NCI-H187 (cell line): ENCODE measurements at places on chromosomes 4 and X.

GRCh38 chrX:133530960-133531359, 115.7 kb upstream of the GPC4 start:
- no peak for DNase-seq

- DNase-seq, result no peak
These were observed 12.8 kb upstream of the GUCY1B1 start for GRCh38 chr4:155745984-155746383.

- DNase-seq, result no peak
These were observed 1703.9 kb upstream of the TENM3 start for GRCh38 chr4:180539284-180539683.

DNA sequence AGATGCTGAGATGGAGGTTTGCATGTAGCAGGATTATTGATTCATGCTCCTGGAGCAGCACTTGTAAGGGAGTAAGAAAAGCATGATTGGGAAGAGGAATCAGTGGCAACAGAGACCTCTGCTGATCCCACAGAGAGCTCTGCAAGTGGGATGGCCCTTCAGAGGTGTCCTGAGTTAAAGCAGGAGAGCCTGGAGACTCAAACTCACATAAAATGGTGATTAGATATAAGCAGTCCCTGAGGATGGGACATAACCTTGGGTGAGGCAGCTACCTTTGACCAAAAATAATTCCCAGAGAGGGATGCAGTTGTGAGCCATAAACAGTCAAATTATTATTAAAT, 25.4 kb upstream of the BMPR1B start:
- DNase-seq, result no peak

GRCh38 chrX:31178064-31178768, 106.4 kb upstream of the FTHL17 start:
- no peak for DNase-seq

GRCh38 chr4:181909368-181909767, 333.8 kb upstream of the TENM3 start:
- DNase-seq, result no peak

DNA sequence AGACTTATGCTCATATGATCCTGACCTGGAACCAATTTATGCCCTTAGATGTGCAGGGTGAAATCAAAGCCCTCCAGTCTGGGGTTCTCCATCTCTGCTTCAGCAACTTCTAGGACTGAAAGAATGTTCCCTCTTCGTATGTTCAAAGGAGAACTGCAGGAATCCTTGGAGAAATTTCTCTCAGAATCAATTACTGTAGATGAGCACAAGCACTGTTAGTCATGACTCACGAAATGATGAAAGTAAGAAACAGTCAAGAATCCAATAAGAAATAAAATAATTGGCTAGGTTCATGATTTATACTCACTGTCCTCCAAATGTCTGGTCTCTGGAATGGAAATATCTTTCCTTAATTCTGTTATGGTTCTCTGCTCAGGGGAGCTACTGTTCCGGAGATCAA, 348.2 kb downstream of the PDGFC start:
- DNase-seq, result no peak

DNA sequence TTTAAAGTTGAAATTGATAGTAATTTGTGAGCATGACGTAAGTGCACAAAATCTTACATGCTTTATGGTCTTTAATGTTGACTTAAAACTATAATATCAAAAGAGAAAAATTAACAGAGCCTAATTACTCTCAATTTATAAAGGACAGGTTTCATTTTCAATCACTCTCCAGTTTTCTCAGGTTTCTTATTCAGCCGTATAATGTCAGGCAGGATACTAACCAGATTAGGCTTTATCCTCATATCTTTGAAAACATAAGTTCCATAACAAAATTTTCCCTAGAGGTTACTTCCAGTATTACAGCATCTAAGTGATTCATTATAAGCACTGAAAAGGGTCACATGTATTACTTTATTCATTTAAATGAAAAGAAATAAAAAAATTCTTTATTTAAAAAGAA, 492.1 kb downstream of the PACRGL start:
- no peak for DNase-seq

GRCh38 chr4:96092151-96092705, 252.3 kb downstream of the PDHA2 start:
- no peak for DNase-seq

- DNase-seq, result no peak
These were observed 56.0 kb upstream of the MID1 start for GRCh38 chrX:10676235-10676957.

DNA sequence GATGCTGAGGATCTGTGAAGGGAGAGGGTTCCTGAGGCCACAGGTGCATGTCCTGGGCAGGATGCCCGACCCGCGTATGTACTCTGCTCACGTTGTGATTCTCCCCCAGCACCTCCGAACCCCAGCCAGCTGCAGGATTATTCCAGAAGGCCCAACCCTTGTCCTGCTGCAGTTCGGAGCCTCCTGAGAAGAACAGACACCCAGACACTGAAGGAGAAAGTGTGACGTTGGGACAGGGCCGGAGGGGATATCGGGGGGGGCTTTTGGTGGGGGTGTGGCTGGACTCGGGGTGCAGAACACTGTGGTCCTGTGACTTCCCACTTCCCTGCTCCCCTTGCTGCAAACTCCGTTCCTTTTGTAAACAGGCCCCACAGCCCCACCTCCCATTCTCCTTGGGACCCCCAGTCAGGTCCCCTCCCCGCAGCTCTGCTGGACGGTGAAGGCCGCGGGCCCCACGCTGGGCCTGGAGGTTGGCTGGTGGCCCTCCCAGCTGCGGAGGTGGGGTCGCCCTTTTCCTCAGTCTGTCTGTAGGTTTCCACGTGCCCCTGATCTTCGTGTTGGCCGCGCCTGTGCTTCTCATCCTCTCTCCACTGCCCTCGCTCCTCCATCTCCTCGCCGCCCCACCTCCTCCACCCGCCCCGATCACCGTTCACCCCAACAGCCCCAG, 83.0 kb upstream of the ADRA2C start:
- DNase-seq, result no peak

- DNase-seq, result no peak
These were observed 410.9 kb downstream of the PDGFC start for GRCh38 chr4:156560701-156561100.

- no peak for DNase-seq
These were observed 7.9 kb downstream of the NDNF start for GRCh38 chr4:121064482-121064881.

DNA sequence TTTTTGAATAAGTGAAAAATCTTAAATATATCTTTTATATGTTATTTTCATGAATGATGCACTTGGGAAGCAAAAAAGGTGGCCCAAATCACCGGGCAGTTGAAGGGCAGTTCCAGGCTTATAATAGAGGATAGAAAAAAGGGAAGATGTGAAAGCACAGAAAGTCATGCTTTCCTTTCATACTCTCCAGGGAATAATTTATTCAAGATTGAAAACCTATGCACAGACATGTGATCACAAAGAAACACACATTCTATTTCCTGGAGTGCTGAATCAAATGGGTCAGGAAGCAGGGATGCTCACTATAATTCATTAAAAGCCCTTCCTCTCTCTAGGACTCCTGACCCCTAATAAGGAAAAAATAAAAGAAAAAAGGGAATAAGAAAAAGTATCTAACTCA, 66.1 kb upstream of the USP38 start:
- no peak for DNase-seq

GRCh38 chr4:150573534-150573933, 8.4 kb upstream of the MAB21L2 start:
- DNase-seq, result no peak

DNA sequence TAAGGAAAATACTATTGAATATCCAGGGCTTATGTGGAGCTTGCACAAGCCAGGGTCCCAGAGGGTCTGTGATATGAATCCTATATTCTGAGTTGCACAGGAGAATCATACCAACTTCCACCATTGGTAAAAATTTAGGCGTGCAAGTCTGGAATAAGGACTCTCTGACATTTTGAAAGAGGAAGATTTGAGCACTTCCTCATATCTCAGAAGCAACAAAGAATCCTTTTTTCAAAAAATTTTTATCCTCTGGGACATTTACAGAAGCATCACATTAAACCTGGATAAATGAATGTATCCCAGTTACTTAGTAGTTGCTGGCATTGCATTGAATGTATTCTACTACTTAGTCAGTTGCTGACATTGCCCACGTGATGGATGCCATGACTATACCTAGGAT, 24.2 kb upstream of the CAMK2D start:
- DNase-seq, result no peak

GRCh38 chr4:148258535-148258934, 183.7 kb downstream of the NR3C2 start:
- no peak for DNase-seq

DNA sequence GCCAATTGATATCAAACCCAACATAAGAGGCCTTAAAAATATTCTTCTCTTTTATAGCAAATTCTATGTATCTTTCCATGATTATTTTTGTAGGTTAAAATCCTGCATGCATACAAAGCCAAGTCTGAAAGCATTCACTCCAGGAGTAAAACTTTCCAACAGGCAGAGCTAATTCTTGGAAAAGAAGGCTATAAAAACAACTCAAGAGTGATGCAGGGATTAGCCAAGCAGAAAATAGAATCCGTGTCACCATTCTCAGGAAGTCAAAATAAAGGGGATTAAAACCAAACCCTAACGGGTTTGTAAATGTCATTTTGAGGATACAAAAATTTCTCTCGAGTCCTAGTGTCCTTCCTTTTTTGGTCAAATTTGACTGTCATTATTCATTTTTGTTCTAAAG, 412.4 kb downstream of the DMD start:
- DNase-seq, result no peak

DNA sequence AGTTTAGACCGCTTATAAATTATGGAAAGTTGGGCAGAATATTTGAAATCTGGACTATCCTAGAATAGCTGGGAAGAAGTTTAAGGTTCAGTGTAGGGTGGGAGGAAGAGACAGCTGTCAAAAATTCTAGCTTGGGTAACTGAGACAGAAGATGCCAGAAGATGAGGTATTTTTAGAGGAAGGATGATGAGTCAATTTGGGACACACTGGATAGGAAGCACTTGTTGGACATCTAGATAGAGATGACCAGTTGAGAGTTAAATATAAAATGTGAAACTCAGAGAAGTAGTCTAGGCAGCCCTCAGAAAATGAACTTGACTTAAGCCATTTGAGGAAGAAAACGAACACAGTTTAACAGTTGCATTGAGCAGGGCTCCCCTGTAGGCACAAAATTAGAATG, 137.9 kb upstream of the MAP9 start:
- DNase-seq, result no peak

DNA sequence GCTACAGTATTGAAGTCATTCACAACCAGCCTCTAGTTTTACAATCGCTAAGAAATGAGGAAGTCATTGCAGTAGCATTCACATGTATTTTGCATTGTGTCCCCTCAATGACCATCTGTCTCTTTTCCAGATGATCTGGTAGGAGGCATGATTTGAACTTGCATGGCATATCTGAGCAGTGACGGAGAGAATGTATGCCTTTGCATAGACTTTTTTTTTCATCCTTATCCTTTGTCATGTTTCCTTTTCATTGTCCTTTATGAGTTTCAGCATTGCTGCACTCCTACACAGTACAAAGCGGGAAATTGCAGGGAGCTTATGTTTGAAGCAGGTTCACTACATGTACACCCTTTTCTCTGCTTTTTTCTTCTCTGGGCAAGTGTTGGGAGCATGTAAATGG, 516.4 kb upstream of the GRIA3 start:
- no peak for DNase-seq

GRCh38 chrX:23887451-23887850, 20.3 kb downstream of the APOO start:
- DNase-seq, result no peak
